ENCODE measurements at places on chromosomes 13 and 19.

DNA sequence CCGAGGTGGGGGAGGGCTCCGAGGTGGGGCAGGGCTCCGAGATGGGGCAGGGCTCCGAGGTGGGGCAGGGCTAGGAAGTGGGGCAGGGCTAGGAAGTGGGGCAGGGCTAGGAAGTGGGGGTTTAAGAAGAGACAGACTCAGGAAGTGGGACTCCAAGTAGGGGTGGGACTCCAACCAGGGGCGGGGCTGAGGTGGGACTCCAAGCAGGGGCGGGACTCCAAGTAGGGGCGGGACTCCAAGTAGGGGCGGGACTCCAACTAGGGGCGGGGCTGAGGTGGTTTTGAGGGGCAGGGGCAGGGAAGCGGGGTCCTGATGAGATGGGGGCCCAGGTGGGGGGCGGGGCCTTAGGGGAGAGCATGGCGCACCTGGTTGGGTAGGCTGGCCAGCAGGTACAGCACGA, 13.6 kb downstream of the CFD start:
- peak; percentile 79 for DNase-seq

DNA sequence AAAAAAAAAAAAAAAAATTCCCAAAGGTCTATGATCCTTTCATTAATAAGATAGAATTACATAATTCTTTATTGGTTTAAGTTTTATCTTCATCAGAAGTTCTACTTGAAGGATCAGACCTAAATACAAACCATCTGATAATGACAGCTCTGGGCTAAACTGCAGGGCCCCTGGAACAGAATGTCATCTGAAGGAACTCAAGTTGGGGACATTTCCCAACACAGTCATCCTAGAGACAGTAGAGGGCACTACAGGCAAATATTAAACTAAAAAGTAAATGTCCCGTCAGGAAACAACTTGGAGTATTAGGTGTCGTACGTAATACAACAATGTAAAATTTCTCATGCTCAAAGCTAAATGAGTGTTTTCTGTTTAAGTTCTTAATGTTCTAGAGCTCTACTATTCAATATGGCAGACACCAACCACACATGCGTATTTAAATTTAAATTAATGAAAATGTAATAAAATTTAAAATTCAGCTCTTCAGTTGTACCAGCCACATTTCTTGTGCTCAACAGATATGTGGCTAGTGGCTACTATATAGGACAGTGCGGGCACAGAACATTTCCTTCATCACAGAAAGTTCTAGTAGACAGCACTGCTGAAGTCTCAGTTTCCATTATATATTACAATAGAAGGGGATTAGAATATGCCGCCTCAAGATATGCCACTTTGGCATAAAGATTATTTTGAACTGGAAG, 21.8 kb upstream of the NAXD start:
- DNase-seq = no peak

DNA sequence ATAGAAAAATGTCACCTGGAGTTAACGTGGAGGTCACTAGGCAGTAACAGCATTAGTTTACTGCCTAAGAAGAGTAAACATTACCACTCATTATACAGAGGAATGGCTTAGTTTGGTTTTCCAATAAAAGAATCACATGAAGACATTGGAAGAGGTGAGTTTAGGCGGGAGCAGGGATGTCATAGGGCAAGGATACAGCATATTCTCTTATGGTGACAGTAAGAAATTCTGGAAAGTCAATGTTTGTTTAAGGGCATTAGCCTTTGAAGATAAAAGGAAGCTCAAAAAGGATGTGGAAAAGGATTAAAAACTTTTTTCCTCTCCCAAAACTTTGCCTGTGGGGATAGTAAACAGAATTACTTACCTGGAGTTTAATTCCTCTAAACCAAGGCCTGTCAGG, 4.1 kb downstream of the POLR1D start:
- DNase-seq = no peak

- DNase-seq = no peak
Measured at GRCh38 chr19:54959840-54960239, 6.3 kb upstream of the NLRP2 start.

DNA sequence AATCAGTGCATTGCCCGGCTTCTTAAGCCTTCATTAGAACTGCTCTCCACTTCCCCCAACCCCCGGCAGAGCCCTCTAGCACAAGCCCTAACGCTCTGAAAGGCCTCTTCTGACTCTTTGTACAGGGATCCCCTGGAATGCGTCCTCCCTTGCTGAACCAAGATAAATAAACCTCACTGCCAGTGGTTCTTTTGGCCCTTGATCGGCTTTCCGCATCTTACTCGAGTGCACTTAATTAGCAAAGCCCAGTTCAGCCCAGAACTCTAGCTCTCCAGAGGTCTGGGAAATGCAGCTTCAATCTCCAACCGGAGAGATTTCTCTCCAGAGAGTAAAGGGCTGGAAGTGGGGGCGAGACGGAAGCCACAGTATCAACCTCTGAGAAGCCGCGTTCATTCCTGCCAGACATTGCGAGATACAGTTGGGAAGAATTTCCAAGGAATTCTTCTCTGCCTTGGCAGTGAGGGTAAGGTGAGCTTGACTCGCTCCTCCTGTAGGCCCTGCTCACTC, 8.7 kb upstream of the ZNF444 start:
- no peak for DNase-seq

DNA sequence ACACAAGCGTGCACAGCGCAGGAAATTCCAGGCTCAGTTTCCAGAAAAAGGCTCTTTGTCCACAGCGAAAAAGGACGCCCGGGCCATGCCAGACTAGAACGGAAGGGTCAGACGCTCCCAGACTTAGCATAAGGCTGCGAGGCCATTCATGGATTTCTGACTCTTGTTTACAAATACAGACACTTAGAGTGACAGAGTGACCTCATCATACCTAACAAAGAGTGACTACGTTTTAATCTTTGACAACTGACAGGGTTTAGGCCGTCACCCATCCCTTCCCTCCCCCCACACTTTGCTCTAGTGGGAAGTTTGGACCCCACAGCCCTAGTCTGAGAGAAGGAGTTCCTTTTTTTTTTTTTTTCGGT, 418 bp upstream of the ZNF709 start:
- no peak for DNase-seq

GRCh38 chr13:46097015-46097414, 7.8 kb downstream of the CPB2 start:
- DNase-seq = no peak

DNA sequence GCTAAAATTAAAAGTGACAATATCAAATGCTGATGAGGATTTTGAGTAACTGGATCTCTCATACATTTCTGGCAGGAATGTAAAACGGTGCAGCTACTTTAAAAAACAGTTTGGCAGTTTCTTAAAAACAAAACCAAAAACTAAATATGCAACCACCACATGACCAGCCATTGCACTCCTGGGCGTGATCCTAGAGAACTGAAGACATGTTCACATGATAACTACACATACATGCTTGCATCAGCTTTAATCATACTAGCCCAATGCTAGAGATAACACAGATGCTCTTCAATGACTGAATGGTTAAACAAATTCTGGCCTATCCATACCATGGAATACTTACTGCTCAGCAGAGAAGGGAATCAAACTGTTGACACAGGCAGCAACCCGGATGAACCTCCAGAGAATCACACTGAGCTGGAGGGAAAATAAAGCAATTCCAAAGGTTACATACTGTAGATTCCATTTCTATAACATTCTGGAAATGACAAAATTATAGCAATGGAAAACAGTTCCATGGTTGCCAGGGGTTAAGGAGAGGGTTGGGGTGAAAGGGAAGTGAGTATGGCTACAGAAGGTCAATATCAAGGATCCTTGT, 25.5 kb upstream of the NAXD start:
- no peak for DNase-seq

- DNase-seq = no peak
Measured at GRCh38 chr19:50822661-50823208, 852 bp downstream of the KLK1 start.

- no peak for DNase-seq
Measured at GRCh38 chr13:20561741-20562140, 5.2 kb upstream of the IFT88 start.

DNA sequence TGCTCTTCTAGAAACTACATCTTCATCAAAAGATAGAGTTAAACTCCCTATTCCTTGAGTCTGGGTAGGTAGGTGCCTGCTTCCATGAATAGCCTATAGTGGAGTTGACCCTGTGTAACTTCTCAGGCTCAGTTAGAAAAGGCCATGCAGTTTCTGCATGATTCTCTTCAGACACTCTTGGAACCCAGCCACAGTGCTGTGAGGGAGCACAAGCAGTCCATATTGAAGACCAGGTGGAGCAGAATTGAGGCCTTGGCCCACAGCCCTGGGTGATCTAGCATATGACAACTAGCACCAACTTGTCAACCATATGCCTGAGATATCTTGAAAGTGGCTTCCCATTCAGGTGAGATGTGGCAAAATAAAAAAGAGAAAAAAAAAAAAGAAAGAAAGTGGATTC, 10.3 kb upstream of the PAN3 start:
- DNase-seq = no peak
